ENCODE measurements at places on chromosomes 3 and 15.

DNA sequence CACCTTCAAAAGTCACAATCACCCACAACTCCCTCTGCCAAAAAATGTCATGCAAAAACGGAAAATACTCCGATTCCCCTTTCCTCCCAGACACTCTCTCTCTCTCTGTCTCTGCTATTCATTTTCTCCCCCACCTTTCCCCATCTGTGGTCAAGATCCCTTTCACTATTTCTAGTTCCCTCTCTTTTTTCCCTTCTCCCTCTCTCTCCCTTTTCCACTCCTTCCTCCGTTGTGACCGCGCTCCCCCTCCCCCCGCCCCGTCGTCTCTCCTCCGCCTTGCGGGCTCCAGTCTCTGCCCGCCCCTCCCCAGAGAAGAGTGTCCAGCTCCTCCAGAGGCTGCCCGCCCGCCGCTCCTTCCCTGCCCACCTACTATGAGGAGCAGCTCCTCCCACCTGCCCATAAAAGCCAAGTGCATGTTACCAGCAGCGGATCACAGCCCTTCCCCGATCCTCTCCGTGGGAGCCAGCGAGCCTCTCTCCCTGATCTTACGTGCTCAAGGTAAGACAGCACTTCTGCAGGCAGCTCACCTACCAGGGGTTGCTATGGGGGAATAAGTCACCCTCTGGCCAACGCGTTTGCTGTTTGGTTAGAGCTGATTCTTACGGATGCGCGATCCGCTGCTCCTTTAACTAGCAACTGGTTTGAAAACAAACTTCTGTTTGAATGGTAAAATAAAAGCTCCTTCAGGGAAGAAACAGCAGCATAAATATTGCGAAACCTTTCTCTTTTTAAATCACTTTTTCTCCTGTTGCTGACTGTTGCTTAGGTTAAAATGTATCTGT is at the start of gene COL8A1:
TSS of gene COL8A1 (plus strand) at position 428 of the 782 bp plus-strand sequence. CDS start 152,089 bp downstream, outside the sequence.
- DNase-seq: no peak

- DNase-seq: no peak
Observed at GRCh38 chr3:41674449-41674848, 287.5 kb downstream of the ULK4 start.

- no peak for DNase-seq
Observed at GRCh38 chr3:104519468-104520227, 847.1 kb upstream of the ALCAM start.

DNA sequence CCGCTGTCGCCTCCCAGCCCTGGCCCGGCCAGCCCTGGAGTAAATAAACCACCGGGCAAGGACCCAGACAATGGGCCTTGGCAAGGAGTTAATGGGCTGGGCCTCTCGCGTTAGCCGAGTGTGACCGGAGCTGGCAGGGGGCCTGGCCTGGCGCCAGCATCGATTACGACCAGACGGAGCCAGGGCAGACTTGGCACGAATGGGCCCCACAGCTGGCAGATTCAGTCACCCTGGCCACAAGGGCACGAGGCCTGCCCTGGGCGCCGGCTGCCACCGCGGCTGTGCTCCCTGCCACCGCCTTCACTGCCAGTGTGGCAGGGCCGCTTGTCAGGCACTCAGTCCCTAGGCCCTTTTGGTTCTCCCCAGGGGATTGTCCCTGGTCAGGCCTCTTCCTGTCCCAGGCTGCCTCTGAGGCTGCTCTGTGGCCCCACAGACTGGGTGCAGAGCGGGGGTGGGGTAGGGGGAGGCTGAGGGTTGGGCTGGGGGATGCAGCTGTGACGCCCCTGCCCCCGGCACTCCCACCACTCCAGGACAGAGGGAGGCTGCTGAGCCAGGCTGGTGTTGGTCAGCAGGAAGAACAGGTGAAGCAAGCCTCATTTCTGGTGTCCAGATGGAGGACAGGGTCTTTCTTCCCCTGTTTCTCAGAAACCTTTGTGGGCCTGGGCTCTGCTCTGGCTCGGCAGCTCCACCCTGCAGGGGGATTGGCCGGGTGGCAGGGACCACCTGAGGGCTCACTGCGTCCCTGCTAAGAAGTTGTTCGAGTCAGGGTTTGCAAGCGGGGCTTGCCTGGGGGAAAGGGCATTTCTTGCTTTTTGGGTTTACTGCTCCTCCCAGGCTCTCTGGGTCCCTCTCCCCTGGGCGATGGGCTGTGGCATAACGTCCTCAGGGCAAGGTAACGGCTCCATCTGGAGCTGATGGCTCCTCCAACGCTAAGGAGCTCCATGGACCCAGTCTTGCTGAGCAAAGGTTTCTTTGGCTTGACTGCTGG is 30.5 kb upstream of the SRP14 start:
- DNase-seq: peak; percentile 95

GRCh38 chr3:69090021-69090420 is 5.3 kb downstream of the ARL6IP5 start:
- DNase-seq: no peak

DNA sequence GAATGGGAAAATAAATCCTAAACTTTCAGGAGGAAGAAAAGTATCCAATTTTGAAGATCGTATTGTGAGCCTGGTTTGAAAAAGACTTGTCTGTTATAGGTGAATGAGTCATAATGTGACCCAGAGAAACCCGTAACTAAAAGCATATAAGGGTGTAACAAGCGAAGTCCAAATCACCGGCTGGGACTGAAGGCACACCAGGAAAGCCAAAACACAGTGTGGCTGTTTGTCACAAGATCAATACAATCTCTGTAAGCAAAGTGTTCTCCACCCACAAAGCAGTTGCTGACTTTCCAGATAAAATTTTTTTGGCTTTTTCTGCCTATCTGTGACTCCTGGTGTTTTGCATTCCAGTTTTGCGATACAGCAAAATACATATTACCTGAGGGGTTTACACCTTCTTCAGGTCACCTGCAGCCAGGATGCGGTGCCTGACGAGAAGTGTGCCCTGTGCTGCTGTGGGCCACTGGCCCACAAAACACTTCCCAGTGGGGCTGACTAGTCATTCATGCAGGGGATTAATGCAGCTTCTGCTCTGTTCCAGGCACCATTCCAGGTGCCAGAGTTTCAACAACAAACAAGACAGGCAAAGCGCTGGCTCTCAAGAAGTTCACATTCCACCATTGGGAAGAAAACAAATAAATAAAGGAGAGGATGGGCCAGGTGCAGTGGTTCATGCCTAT is 14.4 kb downstream of the HES1 start:
- no peak for DNase-seq

DNA sequence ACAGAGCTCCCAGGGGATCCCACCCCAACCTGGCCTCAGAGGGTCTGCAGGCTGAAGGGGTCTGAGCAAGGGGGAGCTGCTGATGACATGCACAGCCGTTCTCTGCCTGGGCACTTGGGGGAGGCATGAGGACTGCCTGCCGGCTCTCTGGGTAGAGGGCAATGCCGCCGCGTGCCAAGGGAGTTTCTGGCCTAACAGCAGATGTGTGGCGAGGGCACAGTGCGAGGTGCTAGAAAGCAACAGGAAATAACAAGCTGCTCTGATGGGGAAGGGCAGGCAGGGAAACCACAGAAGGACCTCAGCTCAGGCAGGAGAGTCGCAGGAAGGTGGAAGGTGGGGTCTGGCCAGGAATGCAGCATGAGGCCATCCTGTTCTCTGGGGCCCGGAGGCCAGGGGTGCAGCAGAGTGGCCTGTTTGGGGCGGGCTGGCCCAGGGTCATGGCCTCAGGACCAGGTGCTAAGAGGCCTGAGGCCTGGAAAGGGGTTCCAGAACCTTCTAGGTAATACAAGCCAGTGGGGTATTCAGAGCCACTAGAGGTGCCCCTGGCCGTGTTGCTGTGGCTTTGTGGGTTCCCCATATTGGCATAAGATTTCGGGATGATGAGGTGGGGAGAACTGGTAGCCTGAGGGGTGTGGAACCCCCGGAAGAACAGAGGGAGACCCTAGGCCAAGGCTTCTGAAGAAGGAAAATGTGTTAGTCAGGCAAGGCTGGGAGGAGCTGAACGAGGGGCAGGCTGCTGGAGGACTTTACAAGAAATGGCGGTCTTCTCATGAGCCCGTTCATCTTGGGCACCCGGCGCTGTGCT is 41.2 kb downstream of the RGMA start:
- DNase-seq: peak; percentile 93

GRCh38 chr15:48472756-48473155 is 141.5 kb downstream of the DUT start:
- no peak for DNase-seq

- DNase-seq: peak; percentile 98
Observed at GRCh38 chr15:88897456-88898194, 2.3 kb upstream of the HAPLN3 start.

GRCh38 chr3:184345317-184346144 is 8.1 kb downstream of the FAM131A start:
- DNase-seq: peak; percentile 85

GRCh38 chr15:35436422-35436821 is 109.5 kb downstream of the DPH6 start:
- DNase-seq: no peak

DNA sequence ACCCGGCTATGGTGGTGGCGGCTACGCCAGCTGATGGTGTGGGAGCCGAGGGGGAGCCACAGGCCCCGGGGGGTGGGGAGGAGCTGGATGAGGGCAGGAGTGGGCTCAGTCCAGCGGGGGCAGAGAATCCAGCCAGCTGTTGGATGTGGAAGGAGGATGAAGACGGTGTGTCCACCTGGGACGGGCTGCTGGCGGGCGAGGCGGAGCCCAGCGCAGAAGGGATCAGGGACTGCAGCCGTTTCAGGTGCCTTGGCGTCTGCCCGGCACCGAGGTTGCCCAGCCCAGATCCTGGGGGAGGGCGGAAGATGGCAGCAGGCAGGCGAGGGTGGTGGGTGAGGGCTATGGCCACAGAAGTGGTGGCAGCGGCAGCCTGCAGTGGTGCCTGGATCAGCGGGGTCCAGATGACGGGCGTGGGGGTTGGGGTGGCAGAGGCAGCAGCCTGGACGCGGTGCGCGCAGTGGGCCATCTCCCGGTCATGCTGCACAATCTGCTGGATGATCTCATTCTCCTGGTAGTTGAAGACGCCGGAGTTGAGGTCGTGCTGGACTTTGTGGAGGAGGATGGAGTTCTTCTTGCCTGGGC is 45.3 kb downstream of the HCN4 start:
- no peak for DNase-seq

DNA sequence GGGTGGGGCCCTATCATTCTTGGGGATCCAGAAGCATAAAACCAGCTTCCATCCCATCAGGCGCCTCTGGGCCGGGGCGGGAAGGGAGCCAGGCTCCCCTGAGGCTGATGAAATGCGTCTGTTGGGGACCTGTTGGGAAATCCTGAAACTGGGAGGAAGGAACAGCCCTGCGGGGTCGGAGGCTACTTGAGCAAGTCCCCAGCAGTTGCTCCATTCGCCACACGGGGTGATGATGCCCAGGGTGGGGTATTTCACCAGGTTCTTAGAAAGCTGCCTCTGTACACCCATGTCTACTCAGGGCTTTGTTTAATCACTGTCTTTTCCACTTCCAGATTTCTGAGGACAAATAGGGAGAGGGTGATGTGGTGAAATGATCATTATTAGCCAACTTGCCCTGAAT is 25.4 kb upstream of the TSEN2 start:
- no peak for DNase-seq

Data from RPMI8226 (cell line).